ENCODE measurements at places on chromosomes 1 and 21.

DNA sequence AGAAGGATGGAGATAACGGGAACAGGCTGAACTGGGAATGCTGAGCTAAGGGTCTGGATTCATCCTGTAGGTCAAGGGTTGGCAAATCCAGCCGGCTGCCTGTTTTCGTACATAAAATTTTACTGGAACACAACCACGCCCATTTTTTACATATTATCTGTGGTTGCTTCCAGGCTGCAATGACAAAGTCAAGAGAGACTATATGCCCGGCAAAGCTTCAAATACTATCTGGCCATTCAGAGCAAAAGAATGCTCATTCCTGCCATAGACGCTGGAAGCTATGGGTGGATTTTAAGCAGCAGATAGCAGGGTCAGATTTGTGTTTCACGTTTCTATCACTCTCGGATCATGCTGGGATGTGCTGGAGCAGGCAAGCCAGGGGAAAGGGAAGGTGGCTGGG lies 137.9 kb upstream of the EDN2 start:
- DNase-seq, result no peak

DNA sequence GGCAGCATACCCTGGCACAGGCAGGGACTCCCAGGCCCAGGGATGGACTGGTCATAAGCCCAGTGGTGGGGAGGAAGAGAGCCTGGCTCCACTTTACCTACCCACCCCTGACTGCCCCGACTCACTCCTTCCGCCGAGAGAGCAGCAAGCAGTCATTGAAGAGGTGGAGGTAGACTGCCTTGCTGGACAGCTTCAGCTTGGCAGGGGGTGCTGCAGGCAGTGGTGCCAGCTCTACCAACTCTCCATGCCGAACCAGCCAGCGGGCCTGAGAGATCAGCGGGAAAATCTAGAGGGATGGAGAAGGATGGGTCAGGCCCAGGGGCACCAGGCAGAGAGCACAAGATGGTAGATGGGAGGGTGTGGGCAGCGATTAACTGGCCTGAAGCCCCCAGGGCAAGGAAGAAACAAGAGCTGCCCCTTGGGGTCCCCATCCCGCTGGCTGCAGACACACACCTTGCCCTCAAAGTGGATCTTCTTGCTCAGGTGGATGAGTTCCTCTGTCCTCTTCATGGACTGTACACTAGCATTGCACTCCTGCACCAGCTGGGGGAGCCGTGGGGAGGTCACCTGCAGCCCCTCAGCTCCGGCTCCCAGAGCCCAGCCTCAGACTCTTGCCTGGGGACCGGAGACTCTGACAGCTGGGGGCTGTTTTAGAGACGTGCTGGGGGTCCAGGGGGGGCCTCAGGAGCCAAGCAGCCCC lies 7.7 kb downstream of the ARHGEF19 start:
- peak; percentile 87 for DNase-seq

DNA sequence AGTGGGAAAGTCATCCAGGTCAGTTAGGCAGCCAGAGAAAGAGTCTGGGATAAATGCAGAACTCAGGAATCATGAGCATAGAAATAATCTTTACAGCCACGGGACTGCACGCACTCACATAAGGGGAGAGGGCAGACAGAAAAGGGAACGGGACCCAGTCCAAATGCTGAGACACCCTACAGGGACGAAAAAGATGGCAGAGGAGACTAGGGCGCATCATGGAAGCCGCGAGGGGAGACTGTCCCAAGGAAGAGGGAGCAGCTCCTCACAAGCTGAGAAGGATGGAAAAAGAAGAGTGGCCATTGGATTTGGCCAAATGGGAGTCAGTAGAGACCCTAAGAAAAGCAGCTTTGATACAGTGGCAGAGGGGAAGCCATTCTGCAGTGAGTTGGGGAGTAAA lies 102.9 kb upstream of the TLR5 start:
- DNase-seq, result no peak

DNA sequence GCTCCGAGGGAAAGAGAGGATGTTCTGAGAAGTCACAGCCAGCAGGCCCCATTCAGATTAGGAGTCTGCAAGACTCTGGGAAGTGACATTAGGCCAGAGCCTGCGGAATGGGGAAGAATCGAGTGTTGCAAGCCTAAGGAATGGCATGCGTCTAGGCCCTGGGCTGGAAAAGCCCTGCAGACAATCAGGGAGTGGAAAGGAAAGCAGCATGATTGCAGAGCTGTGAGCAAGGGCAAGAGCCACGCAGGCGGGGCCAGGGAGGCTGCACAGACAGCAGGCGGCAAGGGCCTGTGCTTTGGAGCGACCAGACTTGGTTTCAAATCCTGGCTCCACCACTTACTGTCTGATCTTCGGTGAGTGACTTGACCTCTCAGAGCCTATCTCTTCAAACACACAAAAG lies 118.2 kb downstream of the RRAGC start:
- peak; percentile 56 for DNase-seq

- peak; percentile 68 for DNase-seq
Measured at GRCh38 chr1:203320591-203321272, 15.4 kb downstream of the BTG2 start.

DNA sequence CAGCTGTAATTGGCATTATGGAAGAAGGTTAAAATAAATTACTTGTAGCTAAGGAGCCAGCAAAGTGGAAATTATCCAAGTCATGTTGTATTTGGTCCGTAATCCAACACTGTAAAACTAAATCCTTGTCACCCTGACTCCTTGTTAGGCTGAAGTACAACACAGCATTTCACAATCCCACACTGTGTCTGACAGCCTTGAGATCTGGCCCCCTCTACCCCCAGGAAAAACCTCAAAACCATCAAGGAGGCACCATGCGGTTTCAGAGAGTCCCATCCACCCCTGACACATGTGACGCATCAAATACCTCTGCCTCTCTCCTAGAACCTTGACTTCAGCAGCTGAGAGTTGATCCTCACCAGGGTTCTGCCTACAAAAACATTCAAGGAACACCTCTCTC lies 41.0 kb downstream of the LMX1A start:
- no peak for DNase-seq

- DNase-seq, result no peak
Measured at GRCh38 chr1:59008599-59009347, 224.9 kb upstream of the JUN start.

GRCh38 chr1:176515310-176515709 lies 52.3 kb downstream of the PAPPA2 start:
- no peak for DNase-seq

GRCh38 chr1:200081151-200081968 lies 53.9 kb downstream of the NR5A2 start:
- peak; percentile 14 for DNase-seq

DNA sequence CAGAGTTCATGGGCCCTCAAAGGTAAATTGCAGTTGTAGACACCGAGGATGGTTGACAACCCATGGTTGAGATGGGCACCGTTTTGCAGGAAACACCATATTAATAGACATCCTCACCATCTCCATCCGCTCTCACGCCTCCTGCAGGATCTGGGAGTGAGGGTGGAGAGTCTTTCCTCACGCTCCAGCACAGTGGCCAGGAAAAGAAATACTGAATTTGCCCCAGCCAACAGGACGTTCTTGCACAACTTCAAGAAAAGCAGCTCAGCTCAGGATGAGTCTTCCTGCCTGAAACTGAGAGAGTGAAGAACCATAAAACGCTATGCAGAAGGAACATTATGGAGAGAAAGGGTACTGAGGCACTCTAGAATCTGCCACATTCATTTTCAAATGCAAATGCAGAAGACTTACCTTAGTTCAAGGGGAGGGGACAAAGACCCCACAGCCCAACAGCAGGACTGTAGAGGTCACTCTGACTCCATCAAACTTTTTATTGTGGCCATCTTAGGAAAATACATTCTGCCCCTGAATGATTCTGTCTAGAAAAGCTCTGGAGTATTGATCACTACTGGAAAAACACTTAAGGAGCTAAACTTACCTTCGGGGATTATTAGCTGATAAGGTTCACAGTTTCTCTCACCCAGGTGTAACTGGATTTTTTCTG lies 9.3 kb downstream of the SLAMF8 start:
- DNase-seq, result no peak

DNA sequence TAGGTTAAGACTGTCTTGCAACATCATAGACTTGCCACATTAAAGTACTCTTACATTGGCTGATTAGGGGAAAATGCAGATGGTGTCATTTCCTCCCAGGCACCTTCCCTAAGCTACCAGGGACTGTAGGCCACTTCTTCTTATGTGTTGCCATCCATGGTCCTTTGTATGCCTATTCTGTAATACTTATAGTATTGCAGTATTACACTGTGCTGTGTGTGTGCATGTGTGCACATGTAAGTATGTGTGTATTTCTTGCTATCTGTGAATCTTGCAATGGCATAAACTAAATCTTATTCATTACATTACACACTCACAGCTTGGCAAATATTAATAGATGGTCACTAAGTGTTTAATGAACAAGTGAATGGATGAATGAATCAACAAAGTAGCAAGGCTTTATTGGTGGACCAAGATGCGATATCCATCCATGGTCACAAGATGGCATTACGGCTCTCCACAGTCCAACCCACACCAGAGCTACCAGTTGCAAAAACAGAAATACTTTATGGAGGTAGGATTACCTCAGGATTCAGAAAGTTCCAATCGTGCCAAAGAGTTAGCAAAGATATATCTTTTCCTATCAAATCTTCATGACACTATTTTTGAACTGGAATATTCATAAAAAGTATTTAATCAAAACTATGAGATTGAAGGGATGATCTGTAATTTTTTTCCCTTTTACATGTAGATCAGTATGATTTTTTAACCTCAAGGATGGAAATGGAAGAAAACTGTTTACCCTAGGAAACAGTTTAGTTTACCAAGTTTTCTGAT lies 160.2 kb downstream of the DENND1B start:
- DNase-seq, result no peak

GRCh38 chr1:64229307-64229706 lies 25.9 kb downstream of the UBE2U start:
- DNase-seq, result no peak

- DNase-seq, result no peak
Measured at GRCh38 chr21:28818663-28819278, 173.9 kb downstream of the LTN1 start.

DNA sequence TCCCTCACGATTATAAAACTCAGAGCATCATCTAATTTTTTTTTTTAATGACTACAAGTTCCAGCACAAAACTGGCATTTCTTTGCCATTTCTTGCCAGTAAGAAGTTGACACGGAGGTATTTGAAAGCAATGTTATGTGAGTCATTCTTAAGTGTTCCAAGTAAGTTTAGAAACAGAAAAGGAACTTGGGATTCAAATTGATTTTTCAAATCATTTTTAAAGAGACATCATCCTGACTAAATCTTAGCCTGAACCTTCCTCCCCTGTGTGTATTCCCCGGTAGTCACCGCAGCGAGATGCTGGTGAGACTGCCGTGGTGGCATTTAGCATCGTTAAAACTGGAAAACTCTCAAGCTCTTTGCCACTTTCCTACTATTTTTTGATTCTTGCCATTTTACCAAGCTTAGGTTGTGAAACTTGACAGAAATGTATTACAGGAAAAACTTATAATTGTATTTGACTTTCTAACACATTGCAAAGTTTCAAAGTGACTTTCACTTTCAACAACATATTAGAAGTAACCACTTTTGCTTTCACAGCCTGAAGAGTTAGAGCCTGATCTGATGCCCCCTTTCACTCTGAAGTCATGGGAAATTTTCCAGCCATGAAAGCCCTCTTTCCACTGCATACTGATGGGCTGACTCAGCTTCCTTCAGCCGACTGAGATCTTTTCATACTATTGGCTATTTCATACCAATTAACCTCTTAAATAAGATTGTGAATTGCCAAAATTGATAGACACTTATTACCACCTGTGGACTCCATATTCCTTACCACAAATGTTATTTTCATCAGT lies 61.4 kb downstream of the OLFML2B start:
- DNase-seq, result no peak

GRCh38 chr1:162384601-162385279 lies 3.2 kb downstream of the C1orf226 start:
- DNase-seq, result peak; percentile 31

DNA sequence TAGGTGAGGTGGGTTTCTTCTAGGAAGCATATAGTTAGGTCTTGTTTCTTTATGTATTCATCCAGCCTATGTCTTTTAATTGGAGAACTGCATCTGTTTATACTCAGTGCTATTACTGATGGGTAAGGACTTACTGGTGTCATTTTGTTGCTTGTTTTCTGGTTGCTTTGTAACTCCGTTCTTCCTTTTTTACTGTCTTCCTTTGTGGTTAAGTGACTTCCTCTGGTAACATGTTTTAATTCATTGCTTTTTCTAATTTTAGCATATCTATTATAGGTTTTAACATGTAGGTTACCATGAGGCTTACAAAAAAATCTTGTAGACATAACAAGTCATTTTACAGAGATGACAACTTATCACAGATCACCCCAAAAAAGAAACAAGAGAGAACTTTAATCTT lies 160.8 kb downstream of the VAV3 start:
- no peak for DNase-seq

DNA sequence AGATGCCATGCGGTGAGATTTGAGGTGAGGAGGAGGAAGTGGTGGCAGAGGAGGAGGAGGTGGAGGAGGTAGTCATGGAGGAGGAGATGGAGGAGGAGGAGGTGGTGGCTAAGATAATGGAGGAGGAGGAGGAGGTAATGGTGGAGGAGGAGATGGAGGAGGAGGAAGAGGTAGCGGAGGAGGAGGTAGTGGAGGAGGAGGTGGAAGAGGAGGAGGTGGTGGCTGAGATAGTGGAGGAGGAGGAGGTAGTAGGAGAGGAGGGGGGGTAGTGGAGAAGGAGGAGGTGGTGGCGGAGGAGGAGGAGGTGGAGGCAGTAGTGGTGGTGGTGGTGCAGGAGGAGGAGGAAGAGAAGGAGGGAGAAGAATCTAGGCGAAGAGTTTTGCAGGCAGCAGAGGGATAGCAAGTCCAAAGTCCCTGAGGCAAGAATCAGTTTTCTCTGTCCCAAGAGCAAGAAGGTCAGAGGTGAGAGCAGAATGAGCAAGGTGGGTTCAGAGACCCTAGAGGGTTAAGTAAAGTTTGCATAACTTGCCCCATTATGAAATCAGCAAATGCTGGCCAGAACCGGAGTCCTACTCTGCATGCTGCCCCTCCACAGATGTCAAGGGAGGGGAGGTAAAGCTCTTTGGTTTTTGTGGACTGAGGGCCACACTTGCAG lies 38.9 kb upstream of the GNPAT start:
- peak; percentile 14 for DNase-seq

GRCh38 chr1:197775282-197776262 lies at the start of gene DENND1B:
DENND1B (minus strand) TSS chr1:197775480; CDS start chr1:197775155, 325 bp downstream.
- DNase-seq, result peak; percentile 73

DNA sequence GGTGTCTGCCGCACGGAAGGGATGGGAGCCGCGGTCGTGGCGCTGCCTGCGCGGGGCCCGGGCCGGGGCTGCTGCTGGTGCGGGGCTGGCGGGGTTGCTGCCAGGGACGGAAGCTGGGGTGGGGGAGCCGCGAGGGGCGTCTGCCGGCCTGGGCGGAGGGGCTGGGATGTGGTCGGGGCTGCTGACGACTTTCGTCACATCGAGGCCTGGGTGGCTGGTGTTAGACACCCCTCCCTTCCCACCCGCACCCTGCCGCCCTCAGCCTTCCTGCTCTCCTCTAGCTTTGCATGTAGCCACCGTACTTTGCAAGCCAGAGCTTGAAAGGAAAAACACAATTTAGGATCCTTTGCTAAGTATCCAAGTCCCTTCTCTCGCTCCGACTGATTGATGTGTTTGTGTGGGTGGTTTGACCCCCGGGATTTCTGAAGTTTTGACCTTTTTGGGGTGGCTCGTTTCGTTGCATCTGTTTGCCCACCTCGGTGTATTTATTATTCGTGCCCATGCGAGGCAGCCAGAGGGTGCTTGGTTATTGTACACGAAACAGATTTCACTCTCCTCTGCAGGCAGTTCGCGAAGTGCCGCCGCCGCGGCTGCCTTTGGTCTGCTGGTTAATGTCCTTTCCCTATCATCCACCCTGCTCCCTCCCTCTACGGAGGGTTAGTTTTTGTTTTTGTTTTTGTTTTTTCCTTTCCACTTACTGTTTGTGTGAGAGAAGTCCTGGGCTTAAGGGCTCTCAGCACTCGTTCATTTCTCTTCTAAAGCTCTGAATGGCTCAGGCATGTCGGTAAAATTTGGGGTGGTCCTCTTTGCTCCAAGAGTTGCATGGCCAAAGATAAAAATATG lies 868 bp downstream of the C1orf21 start:
- DNase-seq, result peak; percentile 72
